A549 (cell line): ENCODE measurements at places on chromosomes 5 and 9. TPM values are rescaled to one million over a fixed set of nuclear protein-coding genes. Genes with fewer than 3 reads are reported as not detected.

Gene OLFM1
- polyA plus RNA-seq = 8.0 to 11.4 TPM (median 10.5 TPM) in 3 replicates

Gene ZNG1A
- polyA plus RNA-seq = 42.5 to 45.1 TPM (median 43.6 TPM) in 3 replicates

- DNase-seq = no peak
These were observed 72.5 kb downstream of the LIFR start for GRCh38 chr5:38483805-38484398.

GRCh38 chr5:177412603-177413233 is 3.4 kb upstream of the F12 start:
- no peak for DNase-seq

DNA sequence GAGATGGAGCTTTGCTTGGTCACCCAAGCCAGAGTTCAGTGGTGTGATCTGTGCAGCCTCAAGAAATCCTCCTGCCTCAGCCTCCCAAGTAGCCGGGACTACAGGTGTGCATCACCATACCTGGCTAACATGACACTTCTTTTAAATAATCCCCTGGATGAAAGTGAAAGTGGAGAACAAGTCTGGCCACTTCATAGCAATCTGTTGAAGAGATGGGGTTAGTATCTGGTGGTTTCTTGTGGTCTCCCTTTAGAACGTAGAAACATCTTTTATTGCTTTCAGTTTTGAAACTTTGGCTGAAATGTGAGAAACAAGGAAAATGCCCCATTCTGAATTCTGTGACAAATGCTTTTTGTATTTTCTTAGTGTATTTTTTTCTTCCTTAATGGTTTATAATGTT is 452.5 kb upstream of the RIOK2 start:
- DNase-seq = no peak

DNA sequence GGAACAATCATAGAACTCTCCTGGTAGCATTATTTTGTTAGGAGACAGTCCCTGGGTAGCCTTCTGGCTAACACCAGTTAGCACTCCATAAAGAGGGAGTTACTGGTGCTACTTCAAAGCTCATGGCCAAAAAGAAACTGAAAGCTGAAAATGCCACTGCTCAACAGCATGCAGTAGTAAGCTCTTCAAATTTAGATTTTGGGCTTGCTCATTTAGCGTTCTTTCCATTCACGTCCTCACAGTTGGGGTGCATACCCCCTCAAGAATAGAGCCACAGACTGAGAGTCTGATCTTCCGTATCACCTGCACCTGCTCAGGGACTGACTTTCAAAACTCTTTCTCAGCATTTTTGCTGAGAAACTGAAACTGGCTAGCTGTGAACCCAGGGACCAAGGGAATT is 24.7 kb downstream of the NTRK2 start:
- no peak for DNase-seq

DNA sequence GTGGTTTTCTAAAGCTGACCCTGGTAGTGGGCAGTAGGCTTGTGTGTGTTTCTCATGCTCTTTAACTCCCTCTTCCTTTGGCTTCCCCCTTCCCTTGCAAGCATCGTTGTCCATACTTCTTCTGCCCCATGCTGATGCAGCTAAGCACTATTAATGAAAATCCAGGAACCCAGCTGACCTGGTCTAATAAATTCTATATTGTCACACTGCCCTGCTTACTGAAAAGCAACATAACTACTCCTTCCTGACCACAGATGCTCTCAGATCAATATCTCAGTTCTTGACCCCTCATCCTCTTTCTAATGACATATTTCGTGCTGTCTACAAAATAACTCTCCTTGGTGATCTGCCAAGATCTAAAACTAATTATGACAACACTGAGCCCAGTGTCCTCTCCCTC is 405.5 kb downstream of the EFNA5 start:
- no peak for DNase-seq

DNA sequence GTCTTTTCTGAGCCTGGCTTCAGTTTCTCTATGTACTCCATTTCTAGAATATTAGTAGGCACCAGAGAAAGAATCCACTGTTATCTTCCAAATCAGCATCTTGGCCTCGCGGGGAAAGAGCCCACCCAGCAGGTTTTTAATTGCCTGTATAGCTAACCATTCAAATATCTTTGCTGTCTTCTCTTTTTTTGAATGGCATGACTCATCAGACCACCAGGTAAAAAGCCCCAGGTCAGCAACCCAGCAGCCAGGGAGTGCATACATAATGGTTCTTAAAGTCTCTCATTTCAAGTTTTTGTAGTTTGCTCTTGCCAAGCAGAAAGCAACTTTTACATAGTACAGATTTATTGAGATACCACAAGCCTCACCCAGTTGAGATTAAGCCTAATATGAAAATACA is 50.7 kb downstream of the TMEM167A start:
- no peak for DNase-seq

DNA sequence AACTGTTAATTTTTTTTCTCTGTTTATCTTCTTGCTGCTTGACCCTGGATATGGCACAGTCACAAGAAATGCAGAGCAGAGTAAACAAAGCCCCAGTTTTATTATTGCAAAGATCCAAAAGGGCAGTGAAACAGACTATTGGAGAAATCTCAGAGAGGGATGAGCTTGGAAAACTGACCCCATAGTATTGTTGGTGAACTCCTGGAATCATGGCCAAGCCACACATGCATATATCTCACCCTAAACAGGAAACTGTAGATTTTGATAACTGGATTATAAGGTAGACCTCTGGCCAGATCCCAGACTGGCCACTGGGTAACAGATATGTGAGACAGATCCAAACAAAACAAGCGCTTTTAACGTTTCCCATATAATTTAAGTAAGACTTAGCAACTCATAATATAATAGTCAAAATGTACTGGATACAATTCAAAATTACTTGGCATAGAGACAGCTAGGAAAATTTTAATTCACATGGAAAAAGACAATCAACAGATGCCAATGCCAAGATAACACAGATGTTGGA is 263.5 kb upstream of the SEMA6A start:
- DNase-seq = no peak
